Mesothelial cell of epicardium (in vitro differentiated cells): ENCODE measurements at places on chromosomes 11 and 22.

DNA sequence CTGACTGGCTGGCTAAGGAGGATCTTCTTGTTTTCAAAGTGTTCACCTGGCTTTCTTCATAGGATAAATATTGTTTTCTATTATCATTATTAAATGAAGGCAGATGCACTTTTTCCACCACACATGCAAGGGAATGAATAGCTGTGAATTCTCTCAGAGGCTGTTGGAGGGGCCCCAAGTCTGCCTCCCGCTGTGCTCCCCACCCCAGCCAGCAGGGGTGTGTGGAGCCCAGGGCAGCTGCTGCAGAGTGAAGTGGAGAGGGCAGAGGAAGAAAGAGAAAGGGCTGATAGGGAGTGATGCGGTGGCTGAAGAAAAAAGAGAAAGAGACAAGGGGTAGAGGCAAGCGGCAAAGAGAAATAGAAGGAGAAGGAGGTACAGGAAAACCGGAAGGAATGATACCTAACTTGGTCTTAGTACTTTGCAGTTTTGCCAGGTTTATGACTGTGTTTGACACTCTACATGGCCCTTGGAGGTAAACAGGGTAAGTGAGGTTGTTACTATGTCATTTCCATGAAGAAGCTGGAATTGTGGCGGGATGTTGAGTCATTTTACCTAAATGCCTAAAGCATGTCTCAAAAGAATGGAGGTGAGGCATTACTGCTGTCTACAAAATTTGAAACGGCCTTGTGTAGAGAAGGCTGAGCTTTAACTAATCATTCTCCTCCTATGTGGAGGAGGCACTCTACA lies 145.7 kb upstream of the B3GAT1 start:
- no peaks in the 10 kb centered on the region for H3K36me3 ChIP-seq
- H3K4me1 ChIP-seq: peaks cover 30% of the 10 kb centered on the region
- no peak overlapping the region for H3K27ac ChIP-seq
- H3K27me3 ChIP-seq: no peaks in the 10 kb centered on the region
- no peak for DNase-seq

GRCh38 chr11:30045921-30046577 lies 29.2 kb upstream of the KCNA4 start:
- peaks cover 11% of the 10 kb centered on the region for H3K4me1 ChIP-seq
- peaks cover 15% of the 10 kb centered on the region for H3K27me3 ChIP-seq
- no peaks in the 10 kb centered on the region for H3K36me3 ChIP-seq

- no peaks in the 10 kb centered on the region for H3K27me3 ChIP-seq
- H3K27ac ChIP-seq: no peak overlapping the region
- no peak for DNase-seq
- H3K4me1 ChIP-seq: peaks cover 11% of the 10 kb centered on the region
These were observed 8.3 kb downstream of the MLC1 start for GRCh38 chr22:50076646-50077535.

DNA sequence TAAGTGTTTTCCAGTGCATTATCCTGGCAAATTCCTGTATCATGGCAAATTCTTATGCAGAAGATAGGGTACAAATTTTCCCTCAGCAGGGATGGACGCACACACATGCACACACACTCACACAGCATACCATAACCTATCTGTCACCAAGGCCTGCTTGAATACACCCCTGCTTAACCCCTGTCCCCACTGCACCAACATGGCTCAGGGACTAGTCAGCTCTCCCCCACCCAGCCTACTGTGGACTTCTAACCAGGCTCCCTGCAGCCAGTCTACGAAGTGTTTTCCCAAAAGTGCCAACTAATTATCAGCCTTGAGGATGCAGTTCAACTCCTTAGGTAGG lies 63.1 kb downstream of the RAB30 start:
- H3K4me3 ChIP-seq: no peak overlapping the region
- no peaks in the 10 kb centered on the region for H3K36me3 ChIP-seq
- no peaks in the 10 kb centered on the region for H3K27me3 ChIP-seq
- H3K4me1 ChIP-seq: peaks cover 19% of the 10 kb centered on the region

- H3K27me3 ChIP-seq: no peaks in the 10 kb centered on the region
- no peak for DNase-seq
- H3K4me1 ChIP-seq: no peaks in the 10 kb centered on the region
- no peak overlapping the region for H3K4me3 ChIP-seq
These were observed 156.5 kb downstream of the FCHSD2 start for GRCh38 chr11:72985645-72986044.

GRCh38 chr11:132184079-132184478 lies 813.7 kb downstream of the NTM start:
- no peaks in the 10 kb centered on the region for H3K4me1 ChIP-seq
- no peak overlapping the region for H3K27ac ChIP-seq
- no peak for DNase-seq
- H3K4me3 ChIP-seq: no peak overlapping the region
- H3K27me3 ChIP-seq: peaks cover 50% of the 10 kb centered on the region
- H3K36me3 ChIP-seq: no peaks in the 10 kb centered on the region

- no peak overlapping the region for H3K27ac ChIP-seq
- no peak overlapping the region for H3K4me3 ChIP-seq
- H3K4me1 ChIP-seq: peaks cover 4% of the 10 kb centered on the region
- H3K36me3 ChIP-seq: peaks cover 40% of the 10 kb centered on the region
- no peaks in the 10 kb centered on the region for H3K27me3 ChIP-seq
These were observed 128.8 kb upstream of the SORL1-AS1 start for GRCh38 chr11:121581607-121582006.

- H3K4me3 ChIP-seq: no peak overlapping the region
- no peak for DNase-seq
- H3K4me1 ChIP-seq: no peaks in the 10 kb centered on the region
- no peak overlapping the region for H3K27ac ChIP-seq
- peaks cover 23% of the 10 kb centered on the region for H3K27me3 ChIP-seq
These were observed 9.3 kb upstream of the GLB1L3 start for GRCh38 chr11:134266841-134267251.

- H3K36me3 ChIP-seq: peaks cover 28% of the 10 kb centered on the region
- H3K4me3 ChIP-seq: no peak overlapping the region
- peaks cover 51% of the 10 kb centered on the region for H3K4me1 ChIP-seq
- no peak for DNase-seq
- H3K27me3 ChIP-seq: no peaks in the 10 kb centered on the region
These were observed 13.1 kb downstream of the EEF1G start for GRCh38 chr11:62560566-62561103.

- H3K27me3 ChIP-seq: peaks cover 7% of the 10 kb centered on the region
- H3K4me1 ChIP-seq: no peaks in the 10 kb centered on the region
- DNase-seq: no peak
- H3K36me3 ChIP-seq: peaks cover 2% of the 10 kb centered on the region
- H3K27ac ChIP-seq: no peak overlapping the region
These were observed 19.7 kb downstream of the ISX start for GRCh38 chr22:35085621-35086020.

- H3K27me3 ChIP-seq: peaks cover 10% of the 10 kb centered on the region
- H3K4me3 ChIP-seq: no peak overlapping the region
- H3K36me3 ChIP-seq: no peaks in the 10 kb centered on the region
- H3K4me1 ChIP-seq: no peaks in the 10 kb centered on the region
- H3K27ac ChIP-seq: no peak overlapping the region
These were observed 731.2 kb upstream of the ANO5 start for GRCh38 chr11:21461701-21462100.

GRCh38 chr11:8719211-8719649 lies 36.6 kb downstream of the RPL27A start:
- no peak for DNase-seq
- no peaks in the 10 kb centered on the region for H3K27me3 ChIP-seq
- H3K27ac ChIP-seq: peak overlapping the region; percentile 84
- H3K4me1 ChIP-seq: peaks cover 64% of the 10 kb centered on the region

DNA sequence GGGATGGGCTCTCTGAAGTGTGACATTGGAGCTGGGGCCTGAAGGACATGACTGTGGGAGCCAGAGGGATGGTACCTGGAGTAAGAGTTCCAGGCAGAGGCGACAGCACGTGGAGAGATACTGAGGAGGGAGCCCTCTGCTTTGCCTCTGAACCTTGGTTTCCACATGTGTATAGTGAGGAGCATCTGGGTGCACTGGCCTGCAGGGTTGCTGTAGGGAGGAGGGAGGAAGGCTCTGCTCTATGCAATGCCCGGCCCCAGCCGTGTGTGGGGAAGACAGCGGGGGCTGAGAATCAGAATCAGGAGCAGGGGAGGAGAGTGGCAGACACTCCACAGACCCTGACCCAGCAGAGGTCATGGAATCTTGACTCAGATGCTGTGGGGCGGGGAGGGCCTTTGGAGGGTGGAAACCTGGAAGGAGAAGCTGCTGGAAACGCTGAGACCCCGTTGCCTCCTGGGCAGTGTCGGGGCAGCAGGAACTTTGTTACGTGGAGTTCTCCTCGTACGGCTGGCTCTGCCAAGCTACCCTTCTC lies 4.0 kb downstream of the SCYL1 start:
- H3K4me3 ChIP-seq: no peak overlapping the region
- DNase-seq: no peak

GRCh38 chr11:134759274-134759673 lies 347.2 kb upstream of the B3GAT1 start:
- H3K27me3 ChIP-seq: peaks cover 3% of the 10 kb centered on the region
- no peak overlapping the region for H3K27ac ChIP-seq
- no peak for DNase-seq
- H3K4me1 ChIP-seq: peaks cover 8% of the 10 kb centered on the region

DNA sequence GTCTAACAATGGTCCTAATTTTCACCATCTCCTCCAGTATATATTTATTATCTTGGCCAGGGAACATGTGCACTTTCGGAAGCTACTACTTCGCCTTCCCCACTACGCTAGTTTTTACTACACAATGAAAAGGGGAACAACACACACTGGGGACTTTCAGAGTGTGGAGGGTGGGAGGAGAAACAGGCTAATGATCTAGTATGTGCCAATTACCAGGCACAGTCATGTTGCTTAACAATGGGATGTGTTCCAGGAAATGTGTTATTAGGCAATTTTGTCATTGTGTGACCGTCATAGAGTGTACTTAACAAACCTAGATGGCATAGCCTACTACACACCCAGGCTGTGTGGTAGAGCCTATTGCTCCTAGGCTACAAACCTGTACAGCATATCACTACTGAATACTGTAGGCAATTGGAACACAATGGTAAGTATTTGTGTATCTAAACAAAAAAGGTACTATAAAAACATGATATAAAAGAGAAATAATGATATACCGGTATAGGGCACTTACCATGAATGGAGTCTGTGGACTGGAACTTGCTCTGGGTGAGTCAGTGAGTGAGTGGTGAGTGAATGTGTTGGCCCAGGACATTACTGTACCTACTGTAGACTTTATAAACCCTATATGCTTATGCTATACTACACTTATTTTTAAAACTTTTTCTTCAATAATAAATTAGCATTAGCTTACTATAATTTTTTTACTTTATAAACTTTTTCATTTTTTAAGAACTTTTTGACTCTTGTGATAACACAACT lies 20.1 kb upstream of the CUL5 start:
- DNase-seq: no peak
- no peaks in the 10 kb centered on the region for H3K36me3 ChIP-seq
- H3K4me3 ChIP-seq: no peak overlapping the region
- no peak overlapping the region for H3K27ac ChIP-seq

DNA sequence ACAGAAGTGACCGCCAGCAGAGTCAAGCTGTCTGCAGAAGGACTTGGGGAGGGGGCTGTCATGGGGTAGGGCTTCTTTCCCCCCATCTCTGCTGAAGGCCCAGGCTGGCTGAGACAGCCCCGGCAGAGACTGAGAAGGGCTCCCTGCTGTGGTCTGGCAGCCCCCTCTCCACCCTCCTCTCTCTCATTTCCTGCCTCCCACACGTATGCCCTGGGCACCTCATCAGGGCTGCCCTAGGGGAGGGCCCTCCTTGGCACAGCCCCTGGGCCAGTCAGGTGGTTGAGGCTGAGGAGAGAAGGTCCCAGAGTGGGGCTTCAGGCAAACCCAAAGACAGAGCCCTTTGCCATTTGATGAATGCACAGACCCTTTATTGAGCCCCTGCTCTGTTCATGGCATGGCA lies 3.6 kb downstream of the RASD2 start:
- no peak overlapping the region for H3K27ac ChIP-seq
- peaks cover 2% of the 10 kb centered on the region for H3K4me1 ChIP-seq
- H3K27me3 ChIP-seq: peaks cover 80% of the 10 kb centered on the region
- H3K4me3 ChIP-seq: no peak overlapping the region

DNA sequence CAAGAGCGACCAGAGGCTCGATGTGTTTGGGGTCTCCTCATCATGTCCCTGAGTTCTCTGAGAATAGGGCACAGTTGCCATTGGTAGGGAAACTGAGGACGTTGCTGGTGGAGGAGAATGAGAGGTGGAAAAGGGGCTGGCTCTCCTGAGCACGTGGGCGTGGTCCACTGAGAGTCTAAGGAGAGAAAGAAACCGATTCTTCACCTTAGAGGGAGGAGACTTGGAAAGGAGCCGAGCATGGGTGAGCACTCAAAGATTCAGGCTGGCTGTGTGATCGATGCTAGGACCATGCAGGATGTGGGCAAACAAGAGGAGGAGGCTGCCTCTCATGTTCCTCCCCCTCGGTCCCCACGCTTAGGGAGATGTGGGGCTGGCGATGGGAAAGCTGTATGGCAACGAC lies 19.8 kb upstream of the TLCD5 start:
- peaks cover 10% of the 10 kb centered on the region for H3K4me1 ChIP-seq
- DNase-seq: no peak
- H3K27me3 ChIP-seq: peaks cover 2% of the 10 kb centered on the region
- H3K4me3 ChIP-seq: no peak overlapping the region

- no peak for DNase-seq
- peaks cover 38% of the 10 kb centered on the region for H3K27me3 ChIP-seq
- H3K36me3 ChIP-seq: no peaks in the 10 kb centered on the region
- no peak overlapping the region for H3K4me3 ChIP-seq
- no peak overlapping the region for H3K27ac ChIP-seq
- H3K4me1 ChIP-seq: peaks cover 6% of the 10 kb centered on the region
These were observed 163.4 kb upstream of the SYN3 start for GRCh38 chr22:33221568-33221967.

DNA sequence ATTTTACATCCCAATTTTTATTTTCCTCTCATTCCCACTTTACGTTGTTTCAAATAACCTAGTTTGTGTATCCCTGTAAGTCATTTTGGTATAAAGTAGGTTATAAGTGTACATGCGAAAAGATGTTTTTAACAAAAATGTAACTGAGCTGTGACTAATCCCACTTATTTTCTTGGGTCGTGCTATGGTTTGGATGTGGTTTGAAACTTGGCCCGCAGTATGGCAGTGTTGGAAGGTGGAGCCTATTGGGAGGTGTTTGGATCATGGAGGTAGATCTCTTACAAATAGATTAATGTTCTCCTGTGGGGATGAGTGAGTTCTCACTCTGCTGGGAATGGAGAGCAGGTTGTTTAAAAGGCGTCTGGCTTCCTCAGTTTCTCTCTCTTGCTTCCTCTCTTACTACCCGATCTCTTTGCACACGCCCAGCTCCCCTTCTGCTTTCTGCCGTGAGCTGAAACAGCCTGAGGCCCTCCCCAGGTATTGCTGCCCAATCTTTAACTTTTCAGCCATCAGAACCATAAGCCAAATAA lies 7.2 kb downstream of the RPL27A start:
- peak overlapping the region; percentile 92 for H3K4me3 ChIP-seq
- H3K36me3 ChIP-seq: peaks cover 29% of the 10 kb centered on the region
- H3K4me1 ChIP-seq: peaks cover 28% of the 10 kb centered on the region
- no peak for DNase-seq

GRCh38 chr11:101718402-101718801 lies 134.6 kb upstream of the TRPC6 start:
- H3K27me3 ChIP-seq: no peaks in the 10 kb centered on the region
- peaks cover 26% of the 10 kb centered on the region for H3K4me1 ChIP-seq

- H3K27ac ChIP-seq: no peak overlapping the region
- no peak for DNase-seq
- peaks cover 59% of the 10 kb centered on the region for H3K36me3 ChIP-seq
- no peaks in the 10 kb centered on the region for H3K27me3 ChIP-seq
- no peak overlapping the region for H3K4me3 ChIP-seq
These were observed 33.4 kb upstream of the CTTN start for GRCh38 chr11:70364745-70365543.

GRCh38 chr11:120914601-120915000 lies 109.3 kb upstream of the TBCEL start:
- no peak for DNase-seq
- H3K4me1 ChIP-seq: peaks cover 3% of the 10 kb centered on the region
- no peaks in the 10 kb centered on the region for H3K36me3 ChIP-seq
